NCI-H526 (cell line): ENCODE measurements at places on chromosomes 13 and 19.

DNA sequence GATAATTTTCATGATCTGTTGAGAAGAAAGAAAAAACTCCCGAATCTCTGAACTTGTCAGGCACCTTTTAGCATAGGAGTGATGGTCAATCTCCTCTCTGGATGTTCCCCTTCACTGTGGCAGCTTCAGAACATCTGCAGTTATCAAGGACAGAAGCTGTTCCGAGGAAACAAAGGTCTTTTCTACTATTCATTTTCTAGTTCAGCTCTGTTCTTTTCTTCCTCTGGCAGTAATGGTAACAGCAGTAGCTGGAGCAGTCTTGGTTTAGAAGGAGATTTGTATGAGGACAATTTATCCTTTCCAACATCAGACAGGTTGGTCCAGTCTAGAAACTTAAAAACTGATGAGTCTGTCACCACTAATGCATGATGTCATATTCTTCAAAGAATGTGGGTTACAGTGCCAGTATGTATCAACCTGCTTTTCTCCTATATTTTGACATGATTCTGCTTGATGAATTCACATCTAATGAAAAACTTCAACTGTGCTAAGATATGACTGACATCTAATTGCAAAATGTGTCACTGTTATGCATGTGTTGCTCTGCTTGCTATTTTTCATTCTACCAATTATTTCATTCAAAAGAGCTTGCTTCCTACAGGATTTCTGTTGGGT lies 41.0 kb downstream of the AKAP11 start:
- no peak for DNase-seq

DNA sequence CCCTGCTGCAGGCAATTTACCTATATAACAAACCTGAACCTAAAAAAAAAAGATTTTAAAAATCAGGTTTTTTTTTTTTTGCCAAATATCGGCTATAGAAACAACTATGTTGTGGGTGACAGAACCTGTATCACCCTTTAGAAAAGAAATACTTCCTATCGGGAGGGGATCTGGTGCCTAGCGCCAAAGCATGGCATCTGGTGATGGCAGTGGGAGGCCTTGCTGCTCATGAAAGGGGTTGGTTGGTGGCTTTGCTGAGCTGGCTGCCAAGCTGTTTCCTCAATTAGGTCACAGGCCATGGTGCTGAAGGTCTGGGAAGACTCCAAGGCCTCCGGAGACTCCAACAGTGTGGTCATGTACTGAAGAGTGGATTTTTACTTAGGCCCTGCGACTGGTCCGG lies 328.5 kb downstream of the KLF5 start:
- DNase-seq, result no peak

GRCh38 chr13:110392510-110393240 lies 85.6 kb downstream of the COL4A2 start:
- DNase-seq, result no peak

- no peak for DNase-seq
Observed at GRCh38 chr19:33285441-33285927, 16.9 kb downstream of the CEBPA start.

DNA sequence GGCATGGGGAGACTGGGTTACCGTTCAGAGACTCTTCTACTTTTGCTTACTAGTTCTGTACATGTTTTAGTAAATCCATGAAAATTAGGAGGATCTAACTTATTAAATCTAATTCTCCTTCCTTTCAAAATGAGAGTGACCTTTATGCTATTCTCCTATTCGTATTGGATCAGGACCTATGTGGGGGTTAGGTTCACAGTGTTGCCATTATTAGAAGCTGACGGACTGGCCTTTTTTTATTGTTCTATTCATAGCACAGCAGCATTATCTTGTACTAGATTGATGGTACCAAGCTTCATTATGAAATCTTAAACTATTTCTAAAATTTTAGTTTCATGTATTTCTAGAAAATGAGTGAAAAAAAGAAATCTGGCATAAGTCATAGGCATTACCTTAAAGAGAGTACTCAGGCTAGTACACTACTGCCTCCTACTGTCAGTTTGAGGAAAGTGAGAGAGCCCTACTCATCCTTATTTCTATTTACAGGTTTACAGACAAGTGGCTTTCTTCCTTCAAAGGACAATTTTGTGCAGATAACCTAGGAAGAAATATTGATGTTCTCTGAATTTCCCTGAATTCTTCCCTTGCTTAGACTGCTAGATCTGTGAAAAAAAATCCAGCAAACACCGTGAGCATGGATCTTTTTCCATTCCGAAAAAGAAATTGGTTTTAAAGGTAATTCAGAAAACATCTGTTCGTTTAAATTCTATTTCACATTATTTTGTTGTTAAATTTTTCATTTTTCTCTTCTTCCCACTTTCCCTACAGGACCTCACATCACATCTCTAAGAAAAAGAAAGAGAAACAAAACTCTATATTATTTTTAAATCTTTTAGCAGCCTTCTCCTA lies 485.5 kb downstream of the DIAPH3 start:
- DNase-seq, result peak; percentile 66

DNA sequence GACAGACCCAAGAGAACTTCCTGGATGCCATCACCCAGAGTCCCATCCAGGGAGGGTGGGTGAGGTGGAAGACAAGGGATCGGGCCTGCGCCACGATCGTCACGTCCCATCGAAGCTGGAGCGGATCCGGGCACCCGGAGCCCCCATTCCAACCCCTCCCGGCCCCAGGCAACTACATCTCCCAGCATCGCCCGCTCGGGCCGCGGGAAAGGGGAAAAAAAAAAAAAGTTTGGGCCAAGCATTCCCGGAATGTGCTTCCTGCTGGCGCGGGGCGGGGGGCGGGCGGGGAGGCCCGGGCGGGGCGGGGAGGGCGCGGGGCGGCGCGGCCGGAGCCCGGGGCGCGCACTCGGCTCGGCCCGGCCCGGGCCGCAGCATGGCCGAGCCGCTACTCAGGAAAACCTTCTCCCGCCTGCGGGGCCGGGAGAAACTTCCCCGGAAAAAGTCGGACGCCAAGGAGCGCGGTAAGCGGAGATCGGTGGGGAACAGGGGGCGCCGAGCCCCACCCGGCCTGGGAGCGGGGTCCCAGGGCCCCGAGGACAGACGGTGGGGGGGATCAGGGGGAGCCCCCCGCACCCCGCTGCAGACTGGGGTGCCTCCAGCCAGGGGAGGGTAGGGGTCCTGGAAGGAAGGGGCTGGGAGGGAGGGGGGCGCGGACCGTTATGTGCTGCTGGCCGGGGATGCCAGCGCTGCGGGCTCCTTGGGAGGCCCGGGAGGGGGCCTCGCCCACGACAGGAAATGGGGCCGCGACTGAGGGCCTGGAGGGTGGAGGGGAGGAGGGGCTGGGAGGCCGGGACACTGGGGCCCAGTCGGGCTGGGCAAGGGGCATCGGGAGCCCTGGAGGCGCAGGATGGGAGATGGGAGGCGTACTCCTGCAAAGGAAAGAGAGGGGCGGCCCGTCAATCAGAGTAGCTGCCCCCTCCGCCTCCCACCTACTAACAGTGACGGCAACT lies at the start of gene SYDE1:
Gene SYDE1, plus strand, starts transcription at position 341 of the 950 bp plus-strand sequence. Its CDS starts 33 bp downstream, at position 374.
- no peak for DNase-seq

GRCh38 chr13:91347202-91347995 lies at the start of gene MIR17HG:
Gene MIR17HG, plus strand, starts transcription at chr13:91347687.
- peak; percentile 92 for DNase-seq

DNA sequence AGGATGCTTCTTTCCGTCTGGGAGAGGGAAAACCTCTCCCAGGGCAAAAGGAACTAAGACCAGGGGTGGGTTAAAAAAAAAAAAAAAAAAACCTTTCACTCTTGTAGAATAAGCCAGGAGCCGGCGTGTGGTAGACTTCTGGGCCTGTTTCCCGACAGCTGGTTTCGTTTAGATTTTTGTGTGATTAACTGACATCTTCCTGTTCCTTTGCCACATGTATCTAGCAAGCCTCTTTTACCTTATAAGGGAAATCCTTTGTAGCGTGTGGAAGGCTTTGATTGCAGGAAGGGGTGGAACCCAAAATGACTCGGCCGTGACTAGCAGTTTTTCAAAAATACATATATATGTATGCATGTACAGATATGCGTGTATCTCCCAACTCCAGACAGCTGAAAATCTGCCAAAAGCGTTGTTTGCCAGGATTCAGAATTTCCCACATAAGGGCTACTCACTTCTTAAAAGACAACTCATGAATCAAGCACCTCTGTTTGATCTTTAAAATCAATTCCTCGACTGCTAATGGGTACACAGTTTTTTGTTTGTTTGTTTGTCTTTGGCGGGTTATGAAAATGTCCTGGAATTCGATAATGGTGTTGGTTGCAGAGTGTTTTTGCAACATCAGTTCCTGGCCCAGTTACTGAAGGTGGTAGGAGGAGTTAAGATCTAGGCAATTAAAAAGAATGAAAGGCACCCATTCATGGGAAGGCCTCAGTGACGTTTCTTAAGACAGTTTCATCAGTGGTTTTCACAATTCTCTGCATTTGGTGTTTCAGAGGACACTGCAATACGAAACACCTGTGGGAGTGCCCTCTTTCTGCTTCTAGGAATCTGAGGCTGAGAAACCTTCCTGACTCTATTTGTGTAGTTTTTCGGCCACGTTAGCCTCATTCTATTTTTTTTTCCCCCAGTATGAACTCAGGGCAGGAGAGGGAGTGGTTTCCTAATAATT lies 2.7 kb downstream of the TPM4 start:
- no peak for DNase-seq

GRCh38 chr19:40800997-40801377 lies 2.0 kb downstream of the EGLN2 start:
- DNase-seq, result no peak

DNA sequence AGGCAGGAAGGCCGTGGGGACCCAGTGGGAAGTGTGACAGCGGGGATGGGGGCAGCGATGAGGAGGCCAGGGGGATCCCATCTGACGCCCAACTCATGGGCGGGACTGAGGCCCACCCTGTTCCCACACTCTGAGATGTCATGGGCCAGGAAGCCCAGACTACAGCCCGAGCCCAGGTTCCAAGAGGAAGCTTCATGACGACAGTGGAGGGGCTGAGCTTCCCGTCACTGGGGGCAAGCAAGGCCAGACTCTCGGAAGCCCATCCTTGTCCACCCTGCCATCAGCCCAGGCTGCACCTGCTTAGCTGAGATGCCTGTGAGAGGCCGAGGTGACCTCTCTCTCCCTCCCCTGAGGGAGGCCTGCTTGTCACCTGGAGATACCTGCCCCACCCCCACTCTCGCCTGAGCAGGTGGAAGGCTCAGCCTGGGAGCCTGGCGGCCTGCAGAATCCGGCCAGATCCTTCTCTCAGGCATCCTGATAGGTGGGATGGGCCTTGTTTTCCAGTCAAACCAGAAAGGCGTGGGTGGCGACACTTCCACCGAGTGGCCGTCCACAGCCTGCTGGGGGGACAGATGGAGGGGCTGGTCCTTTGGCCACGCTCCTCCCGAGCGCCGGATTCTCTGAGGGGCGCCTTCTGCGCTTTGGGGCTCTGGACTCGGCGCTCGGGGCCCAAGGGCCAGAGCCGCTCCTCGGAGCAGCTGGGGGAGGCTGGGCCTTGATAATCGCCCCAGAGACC lies 4.8 kb downstream of the ZBTB7A start:
- DNase-seq, result no peak

DNA sequence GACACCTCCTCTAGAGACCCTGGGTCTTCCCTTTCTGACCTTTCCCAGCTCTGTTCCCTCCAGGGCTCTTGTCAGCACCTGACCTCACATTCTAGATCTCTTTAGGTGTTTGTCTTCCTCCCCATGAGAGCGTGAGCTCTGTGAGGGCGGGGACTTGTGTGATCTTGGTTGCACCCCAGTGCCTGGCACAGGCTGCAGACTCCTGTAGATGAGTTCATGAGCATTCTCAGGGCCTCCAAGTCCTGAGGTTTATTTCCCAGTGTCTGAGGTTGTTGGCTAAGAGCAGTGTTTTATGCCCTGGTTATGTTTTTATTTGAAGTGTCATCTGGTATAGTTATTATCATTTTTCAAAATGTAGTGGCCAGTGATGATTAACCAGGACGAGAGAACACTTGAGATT lies 596 bp downstream of the CEACAM4 start:
- DNase-seq, result no peak

DNA sequence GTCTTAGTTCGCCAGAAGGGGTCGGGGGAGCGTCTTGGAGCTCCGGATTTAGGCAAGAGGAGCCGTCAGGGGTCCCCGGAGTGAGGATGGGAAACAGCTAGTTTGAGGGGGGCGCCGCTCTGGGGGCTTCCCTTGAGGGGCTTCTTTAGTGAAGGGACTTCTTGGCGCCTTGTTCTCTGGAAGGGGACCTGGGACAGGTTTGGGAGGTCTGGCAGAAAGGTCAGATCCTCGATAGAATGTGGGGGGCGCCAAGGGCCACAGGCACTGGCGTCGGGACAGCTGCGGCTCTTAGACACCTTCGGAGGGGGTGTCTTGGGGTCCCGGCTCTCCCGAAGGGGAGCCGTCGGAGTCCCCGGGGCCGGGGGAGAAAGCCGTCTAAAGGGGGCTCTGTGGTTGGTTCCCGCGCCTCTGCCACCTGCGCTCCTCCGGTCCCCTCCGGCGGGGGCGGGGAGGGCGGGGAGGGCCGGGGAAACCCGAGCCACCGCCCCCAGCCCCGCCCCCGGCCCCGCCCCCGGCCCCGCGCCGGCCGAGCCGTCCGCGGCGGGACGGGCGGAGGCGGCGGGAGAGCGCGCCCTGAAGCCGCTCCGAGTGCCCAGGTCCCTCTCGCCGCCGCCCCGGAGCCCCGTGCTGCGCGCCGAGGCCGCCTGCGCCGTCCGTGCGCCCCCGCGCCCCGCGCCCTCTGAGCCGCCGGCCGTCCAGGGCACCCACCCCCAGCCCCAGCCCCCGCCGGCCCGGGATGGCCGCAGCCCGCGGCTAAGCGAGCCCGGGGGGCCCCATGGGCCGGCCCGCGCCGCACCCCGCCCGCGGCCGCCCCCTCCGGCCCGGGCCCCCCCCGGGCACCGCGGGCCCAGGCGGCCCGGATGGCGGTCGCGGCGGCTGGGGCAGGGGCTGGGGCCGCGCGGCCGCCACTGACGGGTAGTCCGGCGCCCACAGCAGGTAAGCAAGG lies at the start of gene NRTN:
Gene NRTN, plus strand, starts transcription at position 552 of the 946 bp plus-strand sequence. CDS start 19,099 bp downstream, outside the sequence.
- DNase-seq, result peak; percentile 44

- no peak for DNase-seq
Observed at GRCh38 chr13:41606646-41607045, 149.3 kb downstream of the RGCC start.

- DNase-seq, result no peak
Observed at GRCh38 chr19:58356766-58357480, 3.6 kb upstream of the A1BG start.

DNA sequence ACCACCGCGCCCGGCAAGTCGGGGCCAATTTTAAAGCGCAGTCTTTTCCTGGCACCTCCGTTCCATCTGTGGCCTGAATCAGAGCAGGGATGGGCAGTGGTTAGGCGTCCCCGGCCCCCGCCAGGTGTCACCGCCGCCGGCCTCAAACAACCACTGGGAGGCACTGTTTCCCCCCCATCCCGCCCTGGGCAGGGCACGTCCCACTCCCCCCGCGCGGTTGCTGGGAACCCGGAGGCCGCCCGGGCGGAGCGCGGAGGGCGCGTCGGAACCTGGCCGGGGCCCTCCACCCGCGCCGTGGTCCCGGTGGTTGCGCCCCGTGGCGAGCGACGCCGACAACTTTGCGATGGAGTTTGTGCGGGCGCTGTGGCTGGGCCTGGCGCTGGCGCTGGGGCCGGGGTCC lies at the start of gene GRIN3B:
Gene GRIN3B, plus strand, starts transcription at position 325 of the 400 bp plus-strand sequence. Its CDS starts 19 bp downstream, at position 344.
- DNase-seq, result peak; percentile 82

DNA sequence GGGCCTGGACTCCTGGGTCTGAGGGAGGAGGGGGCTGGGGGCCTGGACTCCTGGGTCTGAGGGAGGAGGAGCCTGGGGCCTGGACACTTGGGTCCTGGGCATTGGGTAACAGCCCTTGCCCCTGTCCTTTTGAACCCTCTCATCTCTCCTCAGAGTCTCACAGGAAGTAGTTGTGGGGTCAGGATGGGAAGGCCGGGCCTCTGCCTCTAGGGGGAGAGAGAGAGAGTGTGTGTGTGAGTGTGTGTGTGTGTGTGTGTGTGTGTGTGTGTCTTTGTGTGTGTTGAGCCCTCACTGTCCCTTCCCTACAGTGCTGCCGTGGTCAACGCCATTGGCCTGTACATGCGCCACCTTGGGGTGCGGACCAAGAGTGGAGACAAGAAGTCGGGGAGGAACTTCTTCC lies 10.9 kb downstream of the ARHGEF1 start:
- no peak for DNase-seq
